ENCODE measurements at places on chromosomes 6 and 20.

- DNase-seq, result no peak
Observed at GRCh38 chr6:157954150-157955117, 27.2 kb upstream of the SYNJ2 start.

DNA sequence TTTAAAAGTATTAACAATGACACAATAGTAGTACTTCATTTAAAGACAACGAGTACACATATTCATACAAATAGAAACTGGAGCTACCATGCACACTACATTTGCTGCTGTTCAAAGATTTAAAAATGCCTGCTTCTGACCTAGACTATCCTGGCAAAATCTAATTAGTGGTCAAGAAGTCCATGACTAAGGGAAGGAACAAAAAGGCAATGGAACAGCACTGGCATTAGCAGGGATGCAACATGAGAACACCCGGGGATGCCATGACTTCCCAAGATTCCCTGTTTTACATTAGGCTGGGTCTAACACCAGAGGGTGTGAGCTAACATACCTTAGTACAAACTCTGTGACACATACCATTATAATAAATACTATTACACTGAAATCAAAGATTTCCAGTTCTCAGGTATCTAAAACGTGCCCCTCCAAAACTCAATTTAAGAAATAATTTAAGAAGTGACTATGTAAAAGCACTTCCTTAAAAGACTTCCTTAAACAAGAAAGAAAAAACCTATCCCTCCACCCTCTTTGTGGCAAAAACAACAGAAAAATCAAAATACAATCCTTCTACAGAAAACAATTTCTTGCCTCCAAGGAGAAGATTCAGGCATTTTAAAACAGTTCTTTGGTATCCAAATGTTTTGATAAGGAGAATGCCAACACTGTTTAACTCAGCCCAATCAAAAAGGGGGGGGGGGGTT is 25.5 kb downstream of the CHD6 start:
- DNase-seq, result no peak

- no peak for DNase-seq
Observed at GRCh38 chr20:50067018-50067417, 45.9 kb downstream of the UBE2V1 start.

DNA sequence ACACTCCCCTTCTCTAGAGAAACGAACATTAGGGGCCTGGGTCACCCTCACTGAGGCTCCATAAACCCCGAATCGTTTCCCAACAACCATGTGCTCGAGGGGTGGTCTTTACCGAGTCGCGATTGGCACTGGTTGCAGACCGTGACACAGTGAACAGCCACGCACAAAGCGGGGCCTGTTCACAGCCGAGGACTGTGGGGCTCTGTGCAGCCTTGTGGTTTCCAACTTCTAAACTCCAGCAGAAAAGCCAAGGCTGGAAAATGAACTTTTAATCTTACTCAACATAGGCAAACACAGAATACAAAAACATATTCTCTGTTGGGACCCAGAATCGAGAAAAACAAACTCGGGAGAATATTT is 19.0 kb downstream of the RRBP1 start:
- no peak for DNase-seq

DNA sequence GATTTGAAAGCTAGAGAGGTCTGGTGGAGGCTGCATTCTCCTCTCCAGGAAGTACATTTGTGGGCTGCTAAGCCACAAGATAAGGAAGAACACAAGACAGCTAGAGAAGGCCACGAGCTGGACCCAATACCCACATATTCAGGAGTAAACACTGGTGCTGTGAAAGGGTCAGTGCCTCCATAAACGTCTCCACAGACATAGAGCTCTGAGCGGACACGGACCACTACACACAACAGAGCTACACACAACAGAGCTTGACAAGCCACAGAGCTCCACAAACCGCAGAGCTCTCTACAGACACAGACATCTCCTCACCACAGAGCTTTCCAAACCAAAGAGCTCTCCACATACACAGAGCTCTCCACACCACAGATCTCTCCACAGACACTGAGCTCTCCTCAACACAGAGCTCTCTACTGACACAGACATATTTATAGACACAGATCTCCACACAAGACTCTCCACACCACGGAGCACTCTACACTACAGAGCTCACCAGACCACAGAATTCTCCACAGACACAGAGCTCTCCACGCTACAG is 51.9 kb downstream of the ERMARD start:
- DNase-seq, result peak; percentile 3

DNA sequence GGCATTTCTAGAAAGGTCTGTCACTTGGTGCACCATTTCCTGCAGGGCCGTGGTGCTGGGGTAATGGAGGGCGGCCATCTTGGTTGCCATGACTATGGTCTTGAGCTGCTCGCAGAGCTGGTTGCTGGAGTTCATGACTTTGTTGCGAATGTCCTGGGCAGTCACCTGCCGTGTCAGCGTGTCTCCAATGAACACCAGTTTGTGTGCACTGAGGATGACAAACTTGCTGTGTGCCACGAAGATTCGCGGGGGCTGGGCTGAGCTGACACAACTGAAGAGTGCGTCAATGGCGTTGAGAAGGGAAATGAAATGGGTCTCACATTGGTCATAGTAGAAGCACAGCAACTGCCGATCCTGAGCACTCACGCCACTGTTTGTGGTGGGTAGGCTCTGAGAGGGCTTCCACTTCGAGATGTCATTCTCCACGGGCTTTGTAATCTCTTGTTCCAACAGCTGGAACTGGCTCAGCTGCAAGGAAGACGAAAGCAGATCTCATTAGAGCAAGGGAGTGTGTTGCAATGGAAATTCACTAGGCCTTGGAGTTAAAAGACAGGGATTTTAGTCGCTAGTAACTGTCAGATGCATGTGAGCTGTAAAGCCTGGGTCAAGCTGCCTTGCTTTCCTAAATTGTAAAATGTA is 47.1 kb downstream of the NEDD9 start:
- no peak for DNase-seq

GRCh38 chr6:122734529-122735395 is 44.8 kb upstream of the FABP7 start:
- DNase-seq, result no peak

GRCh38 chr20:41054847-41055230 is 26.2 kb downstream of the TOP1 start:
- no peak for DNase-seq

GRCh38 chr20:4083098-4083865 is 67.9 kb upstream of the RNF24 start:
- no peak for DNase-seq

DNA sequence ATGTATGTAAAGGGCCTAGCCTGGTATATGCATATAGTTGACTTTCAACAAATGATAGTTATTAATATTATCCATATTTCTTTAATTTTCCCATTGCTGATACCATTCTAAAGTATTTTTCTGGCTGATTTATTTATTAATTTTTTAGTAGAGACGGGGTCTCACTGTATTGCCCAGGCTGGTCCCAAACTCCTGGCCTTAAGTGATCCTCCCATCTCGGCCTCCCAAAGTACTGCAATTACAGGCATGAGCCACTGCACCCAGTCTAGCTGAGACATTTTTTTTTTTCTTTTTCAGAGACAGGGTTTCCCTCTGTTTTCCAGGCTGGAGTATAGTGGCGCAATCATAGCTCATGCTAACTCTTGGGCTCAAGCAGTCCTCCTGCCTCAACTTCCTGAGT is 29.8 kb upstream of the MROH8 start:
- DNase-seq, result no peak

DNA sequence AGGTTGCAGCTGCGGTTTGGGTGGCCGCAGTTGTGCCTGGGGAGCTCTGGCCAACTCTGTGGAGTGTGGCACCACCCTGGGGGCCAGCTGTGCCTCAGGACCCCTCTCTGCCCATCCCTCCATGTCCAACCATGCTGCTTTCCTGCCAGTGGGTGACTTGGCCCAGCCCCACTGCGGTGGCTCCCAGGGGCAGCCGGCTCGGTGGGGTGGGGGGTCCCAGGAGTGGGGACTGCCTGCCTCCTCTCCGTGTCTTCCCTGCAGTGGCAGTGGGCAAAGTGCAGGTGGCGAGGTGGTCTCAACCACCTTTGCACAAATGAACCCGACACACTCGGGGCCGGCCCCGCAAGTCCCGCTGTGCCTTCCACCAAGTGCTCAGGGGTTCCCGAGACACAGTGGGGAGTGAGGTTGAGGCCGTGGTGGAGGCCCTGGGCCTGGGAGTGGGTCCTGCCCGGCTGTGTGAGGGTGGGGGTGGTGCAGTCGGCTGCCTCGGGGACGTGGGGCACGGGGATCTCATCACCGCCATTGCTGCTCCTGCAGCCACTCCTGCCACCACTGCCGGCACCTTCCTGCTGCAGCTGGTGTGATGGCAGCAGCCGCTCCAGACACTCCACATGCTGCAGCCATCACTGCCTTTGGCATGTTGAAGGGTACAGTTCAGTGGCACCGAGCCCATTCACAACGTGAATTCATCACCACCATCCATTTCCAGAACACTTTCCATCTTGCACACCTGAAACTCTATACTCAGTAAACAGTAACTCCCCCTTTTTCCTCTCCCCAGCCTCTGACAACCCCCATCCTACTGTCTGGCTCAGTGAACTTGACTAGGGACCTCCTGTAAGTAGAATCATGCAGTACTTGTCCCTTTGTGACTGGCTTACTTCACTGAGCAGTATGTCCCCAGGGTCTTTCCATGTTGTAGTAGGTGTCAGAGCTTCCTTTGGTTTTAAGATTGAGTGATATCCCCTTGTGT is 10.7 kb upstream of the SLCO4A1 start:
- DNase-seq, result no peak

- DNase-seq, result no peak
Observed at GRCh38 chr6:49649988-49650387, 13.3 kb upstream of the RHAG start.

DNA sequence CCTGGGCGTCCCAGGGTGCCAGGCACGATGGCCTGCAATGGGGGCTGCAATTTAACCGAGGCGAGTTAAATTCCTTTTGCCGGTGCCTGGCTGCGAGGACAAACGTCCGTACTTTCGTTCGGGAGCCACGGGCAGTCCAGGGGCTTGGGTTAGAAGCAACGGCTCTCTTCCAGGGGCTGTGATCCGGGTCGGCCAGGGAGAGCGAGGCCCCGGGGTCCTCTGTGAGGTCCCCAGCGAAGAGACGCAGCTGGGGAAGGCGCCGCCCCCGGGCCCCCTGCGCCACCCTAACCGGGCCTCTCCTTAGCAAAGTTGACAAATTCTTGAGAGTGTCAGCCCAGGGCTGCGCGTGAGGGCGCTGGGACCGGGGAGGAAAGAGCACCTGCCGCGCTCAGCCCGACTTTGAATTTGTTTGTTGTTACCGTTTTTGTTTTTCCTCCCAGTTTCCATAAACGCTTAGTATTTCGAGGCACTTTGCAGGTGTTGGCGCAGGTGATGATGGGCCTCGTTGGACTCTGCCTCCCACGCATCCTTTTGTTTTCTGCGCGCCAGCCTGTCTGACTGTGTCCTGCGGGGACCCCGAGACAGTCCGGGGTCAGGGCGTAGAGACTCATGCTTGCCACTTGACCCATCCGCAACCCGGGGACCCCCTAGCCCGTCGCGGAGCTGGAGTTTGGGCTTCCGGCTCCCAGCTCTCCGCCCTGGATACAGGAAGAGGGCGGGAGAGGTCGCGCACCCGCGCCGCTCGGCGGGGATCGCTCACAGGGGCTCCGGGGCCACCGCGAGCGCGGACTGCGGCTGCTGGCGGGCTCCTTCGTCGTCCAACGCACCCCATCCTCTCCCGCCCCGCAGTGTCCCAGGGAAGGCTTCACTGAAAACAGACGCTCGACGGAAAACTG is 5.8 kb downstream of the OLIG3 start:
- DNase-seq, result peak; percentile 29

DNA sequence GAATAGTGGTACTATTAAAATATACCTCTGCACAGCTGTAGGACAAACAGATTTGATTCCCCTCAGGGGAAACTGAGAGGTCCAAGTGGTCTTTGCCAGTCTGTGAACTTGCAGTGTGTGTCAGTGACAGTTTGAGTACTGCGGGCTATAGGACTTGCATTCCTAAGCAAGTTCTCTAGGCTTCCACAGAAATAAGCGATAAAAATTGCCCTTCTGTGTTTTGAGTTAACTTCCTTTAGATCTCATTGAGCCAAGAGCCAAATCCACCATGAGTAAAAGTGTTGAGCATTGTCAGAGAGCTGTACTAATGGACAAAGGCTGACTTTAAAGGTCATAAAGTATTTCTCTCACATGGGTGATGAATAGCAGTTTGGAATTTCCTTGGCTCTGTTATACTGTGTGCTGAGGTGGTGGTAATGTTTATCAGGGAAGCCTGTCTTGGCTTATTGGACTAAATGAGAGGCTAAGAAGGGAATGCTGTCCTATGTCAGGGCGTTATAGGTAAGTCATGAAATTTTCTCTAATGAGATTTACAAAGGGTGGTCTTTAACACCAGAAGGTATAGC is 122.6 kb upstream of the MAP3K7 start:
- DNase-seq, result no peak

DNA sequence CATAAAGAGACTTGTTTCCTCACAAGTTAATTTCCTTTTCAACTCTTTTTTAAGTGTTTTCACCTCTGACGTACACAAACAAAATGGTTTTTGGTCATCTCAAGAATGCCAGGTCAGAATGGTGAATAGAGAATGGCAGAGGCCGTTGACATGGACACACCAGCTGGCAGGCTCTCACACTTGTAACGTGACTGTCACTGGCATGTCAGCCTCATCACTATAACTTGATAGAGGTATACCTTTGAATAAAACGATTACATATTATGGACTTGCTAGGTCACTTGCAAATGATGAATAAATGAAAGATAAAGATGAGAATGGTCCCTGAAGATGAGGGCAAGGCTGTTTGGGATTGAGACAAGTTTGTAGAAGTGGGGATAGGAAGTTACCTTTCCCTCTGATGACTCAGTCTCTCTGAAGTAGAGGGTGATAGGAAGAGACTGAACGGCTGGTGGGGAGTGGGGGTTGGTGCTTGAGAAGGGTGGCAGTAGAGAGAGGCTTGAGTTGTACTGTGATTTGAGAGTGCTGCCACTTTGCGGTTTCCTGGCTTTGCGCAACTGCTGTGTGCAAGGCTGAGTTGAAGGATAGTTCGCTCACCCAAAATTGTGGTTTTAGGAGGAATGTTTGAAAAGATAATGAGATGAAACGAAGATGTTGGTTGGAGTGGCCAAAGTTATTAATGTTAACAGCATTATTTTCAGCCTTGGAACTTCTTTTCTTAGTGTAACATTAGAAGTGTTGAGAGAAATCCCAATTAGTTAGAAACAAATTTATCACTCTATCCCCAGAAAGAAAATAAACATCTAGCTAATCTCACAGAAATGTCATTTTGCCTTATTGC is 30.3 kb downstream of the TBPL1 start:
- DNase-seq, result no peak
